HAP-1 (cell line): ENCODE measurements at places on chromosomes 11 and 22.

GRCh38 chr11:22244986-22245592 is 52.2 kb downstream of the ANO5 start:
- DNase-seq = peak; percentile 57

DNA sequence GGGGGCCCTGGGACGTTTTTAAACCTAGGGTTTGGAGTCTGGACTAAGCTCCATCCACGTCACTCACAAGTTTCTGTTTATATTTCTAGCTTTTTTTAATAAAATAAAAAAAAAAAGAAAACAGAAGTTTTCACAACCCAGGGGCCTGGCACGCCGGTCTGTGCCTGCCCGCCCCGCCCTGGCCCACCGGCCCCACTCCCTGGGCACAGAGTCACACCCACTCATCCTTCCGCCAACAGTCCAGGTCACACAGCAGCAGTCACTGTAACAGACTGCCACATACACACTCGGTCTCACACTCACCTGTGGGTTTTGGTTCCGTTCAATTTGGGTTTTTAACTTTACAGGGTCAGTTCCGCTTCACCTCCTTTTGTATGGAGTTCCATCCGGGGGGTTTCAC is 5.3 kb upstream of the ACR start:
- DNase-seq = no peak

DNA sequence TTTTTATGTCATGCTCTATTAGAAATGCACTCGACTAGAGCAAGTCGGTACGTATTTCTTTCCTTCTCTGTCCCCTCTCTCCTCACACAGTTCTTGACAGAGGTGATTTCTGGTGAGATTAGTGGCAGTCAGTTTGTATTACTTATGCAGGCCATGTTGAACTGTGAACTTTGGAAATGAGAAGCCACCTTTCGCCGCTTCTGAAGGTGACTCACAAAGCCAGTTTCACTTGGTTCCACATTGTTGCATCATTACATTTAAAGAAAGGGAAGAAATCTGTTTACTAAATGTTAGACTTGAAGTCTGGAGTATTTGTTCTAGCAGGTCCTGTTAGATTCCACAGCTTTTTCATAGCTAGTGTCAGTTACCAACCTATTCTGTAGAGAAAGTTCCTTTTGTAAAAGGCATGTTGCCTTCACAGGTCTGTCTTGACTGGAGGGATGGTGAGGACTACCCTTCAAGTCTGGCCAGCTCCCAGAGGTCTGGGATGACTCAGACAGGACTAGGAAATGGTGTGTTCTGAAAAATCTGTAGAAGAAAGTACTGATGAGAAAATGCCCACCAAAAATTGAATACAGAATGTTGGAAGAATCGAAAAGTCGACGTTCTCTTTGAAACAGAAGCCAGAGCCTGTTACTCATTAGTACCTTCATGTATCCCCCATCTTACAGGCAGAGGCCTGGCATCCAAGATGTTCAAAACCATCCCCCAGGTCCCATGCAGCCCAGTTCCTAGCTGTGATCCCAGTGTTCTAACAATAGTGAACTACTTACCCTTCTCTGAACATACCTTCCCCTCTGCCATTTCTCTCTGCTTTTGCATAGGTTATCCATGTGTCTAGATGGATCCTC is 181.4 kb downstream of the DBX1 start:
- DNase-seq = no peak

DNA sequence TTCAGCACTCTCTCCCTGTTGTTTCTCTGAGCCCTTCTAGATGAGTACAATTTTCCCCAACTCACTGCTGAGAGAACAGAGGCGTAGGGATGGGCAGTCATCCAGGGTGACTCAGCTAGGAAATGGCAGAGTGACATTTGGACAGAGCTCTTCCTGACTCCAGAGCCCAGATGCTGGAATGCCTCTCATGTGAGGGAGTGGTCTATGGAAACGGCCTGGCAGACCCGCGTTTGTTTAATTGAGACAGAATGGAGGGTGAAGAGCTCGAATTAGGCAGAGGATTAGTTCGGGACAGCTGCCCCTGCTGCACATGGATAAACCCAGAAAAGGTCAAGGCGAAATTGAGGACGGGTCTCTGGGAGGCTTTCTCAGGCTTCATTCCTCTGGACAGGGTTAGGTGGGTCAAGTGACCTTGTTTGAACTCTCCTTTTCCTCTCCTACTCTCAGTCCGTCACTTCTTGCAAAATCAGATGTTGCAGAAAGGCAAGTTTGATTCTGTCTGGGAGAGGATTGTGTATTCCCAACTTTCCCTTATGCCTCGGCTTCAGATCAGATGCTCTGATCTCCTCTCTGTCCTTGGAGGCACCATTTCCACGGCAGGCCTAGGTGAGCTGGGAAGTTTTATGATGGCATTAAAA is 7.6 kb upstream of the LMO2 start:
- DNase-seq = no peak

GRCh38 chr11:32262367-32262766 is 171.5 kb downstream of the RCN1 start:
- no peak for DNase-seq
